ENCODE measurements at places on chromosomes 6 and 20.

- peak; percentile 66 for DNase-seq
These were observed 77.1 kb downstream of the SGK1 start for GRCh38 chr6:134240665-134241431.

DNA sequence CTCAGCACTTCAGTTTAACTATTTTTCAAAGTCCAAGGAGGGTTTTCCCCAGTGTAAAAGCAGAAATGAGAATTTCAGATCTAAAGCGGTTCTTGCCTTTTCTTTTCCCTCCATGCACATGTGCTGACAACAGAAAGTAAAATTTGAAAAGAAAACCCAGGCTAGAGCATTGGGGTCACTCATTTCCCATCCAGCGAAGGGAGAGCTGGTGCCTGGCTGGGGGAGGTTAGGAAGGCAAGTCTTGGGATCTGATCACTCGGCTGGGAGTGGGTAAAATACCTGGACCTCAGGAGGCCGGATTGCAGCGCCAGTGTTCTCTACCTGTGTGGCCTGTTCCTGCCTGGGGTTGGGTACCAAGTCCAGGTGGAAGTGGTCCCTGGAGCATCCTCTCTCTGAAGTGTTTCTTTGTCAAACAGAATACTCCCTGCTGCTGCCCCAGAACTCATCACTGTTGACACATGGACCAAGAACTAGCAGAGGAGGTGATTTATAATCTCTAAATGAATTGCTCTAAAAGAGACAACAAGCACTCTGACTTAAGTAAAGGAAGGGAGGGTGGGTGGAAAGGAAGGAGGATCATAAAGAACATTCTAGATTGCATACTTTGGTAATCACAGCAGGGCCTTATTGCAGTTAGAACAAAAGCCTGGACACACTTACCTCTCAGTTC is 136.0 kb downstream of the MTHFD1L start:
- no peak for DNase-seq

DNA sequence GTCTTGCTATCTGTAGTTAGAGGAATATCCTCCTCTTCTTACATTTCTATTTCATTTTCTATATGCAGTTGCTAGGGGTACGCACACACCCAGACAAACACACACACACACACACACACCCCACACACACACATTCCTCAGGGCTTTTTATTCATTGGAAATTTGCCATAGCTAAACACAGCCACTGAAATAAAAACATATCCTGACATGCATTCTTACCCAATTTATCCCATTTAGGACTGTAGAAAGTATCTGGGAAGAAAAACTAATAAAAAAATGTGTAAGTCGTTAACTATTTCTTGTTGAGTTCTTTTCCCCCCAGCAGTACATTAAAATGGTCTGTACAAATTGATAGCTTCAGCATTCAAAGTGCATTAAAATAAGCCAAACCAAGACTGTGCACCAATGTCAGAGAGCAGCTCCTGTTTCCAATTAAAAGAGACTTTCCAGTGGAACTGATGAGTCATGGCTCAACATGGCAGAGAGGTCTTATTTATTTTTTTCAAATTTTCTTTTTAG is 357.9 kb upstream of the AGPAT4 start:
- DNase-seq: no peak

- no peak for DNase-seq
These were observed 577.9 kb downstream of the TFAP2B start for GRCh38 chr6:51396583-51396982.

DNA sequence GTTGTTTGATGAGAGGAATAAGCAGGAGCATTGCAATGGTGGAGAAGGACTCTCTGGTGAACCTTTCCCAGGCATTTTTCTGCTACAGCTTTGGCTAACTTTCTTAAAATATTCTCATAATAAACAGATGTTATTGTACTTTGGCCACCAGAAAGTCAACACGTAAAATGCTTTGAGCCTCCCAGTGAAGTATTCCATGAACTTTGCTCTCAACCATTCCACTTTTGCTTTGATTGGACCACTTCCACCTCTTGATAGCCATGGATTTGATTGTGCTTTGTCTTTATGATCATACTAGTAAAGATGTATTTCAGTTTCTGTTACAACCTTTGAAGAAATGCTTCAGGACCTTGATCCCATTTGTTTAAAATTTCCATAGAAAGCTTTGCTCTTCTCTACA is 241.1 kb downstream of the TENT5A start:
- DNase-seq: no peak

GRCh38 chr6:63527658-63528514 is 44.4 kb upstream of the LOC128125822 start:
- no peak for DNase-seq

- peak; percentile 82 for DNase-seq
These were observed 16.7 kb downstream of the HMGN4 start for GRCh38 chr6:26554697-26555504.

DNA sequence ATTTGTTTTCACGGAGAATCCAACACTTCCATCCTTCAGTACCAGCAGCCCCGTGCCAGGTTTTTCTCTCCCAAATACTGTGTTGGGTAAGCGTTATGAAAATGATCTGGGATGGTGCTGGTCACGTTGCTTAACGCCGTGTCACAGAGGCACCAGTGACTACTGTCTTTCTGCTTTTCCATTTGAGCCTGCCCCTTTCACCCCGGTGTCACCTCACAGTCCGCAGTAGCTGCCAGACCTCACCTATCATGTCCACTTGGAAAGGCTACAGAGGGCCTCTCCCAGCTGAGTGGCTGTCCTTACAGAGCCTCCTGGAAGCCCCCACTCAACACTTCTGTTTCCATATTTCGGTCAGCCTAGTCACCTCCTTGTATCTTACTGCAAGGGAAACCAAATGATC is 176.5 kb upstream of the ARID1B start:
- DNase-seq: no peak

GRCh38 chr6:116393430-116393829 is 22.7 kb downstream of the DSE start:
- no peak for DNase-seq

DNA sequence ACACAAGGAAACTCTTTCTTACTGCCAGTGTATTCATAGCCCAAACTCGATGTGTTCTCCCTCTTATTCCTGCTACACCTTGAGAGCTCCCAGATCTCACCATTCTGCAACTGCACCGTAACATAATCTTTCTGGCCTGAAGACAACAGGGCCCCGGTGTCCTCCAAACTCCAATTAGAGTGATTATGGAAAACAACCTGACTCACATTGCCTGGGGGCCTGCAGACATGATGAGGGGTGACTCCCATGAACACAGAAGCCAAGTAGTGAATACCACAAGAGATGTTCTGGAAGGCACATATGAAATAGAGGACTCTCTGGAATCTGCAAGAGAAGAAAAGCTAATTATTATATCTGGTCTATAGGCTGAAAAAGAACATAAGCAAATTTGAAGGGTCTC is 19.7 kb downstream of the SLC22A16 start:
- DNase-seq: no peak

DNA sequence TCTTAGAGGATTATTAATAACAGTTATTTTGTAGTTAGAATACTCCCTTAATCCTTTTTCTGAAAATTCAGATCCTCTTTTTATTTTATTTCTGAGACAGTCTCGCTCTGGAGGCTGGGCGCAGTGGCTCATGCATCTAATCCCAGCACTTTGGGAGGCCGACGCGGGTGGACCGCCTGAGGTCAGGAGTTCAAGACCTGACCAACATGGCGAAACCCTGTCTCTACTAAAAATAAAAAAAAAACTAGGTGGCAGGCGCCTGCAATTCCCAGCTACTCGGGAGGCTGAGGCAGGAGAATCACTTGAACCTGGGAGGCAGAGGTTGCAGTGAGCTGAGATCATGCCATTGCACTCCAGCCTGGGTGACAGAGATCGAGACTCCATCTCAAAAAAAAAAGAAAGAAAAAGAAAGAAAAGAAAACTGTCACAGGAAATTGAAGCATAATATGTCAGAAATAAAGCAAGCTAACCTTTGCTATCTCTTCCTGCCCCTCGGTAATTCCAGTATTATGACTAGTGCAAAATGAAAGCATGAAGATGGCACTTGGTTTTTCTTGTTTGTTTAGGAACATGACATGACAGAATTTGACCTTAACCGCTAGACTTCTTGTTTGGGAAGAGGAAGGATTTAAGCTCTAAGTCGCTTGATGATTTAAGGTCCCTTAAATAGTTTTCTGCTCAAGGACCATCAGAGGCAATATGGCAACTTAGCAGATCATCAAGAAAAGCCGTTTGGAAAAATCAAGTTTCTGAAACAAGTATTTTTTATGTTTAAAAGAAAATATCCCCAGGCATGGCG is 1.8 kb upstream of the RBM39 start:
- DNase-seq: no peak

GRCh38 chr20:56428410-56428809 is 16.4 kb downstream of the CASS4 start:
- no peak for DNase-seq

DNA sequence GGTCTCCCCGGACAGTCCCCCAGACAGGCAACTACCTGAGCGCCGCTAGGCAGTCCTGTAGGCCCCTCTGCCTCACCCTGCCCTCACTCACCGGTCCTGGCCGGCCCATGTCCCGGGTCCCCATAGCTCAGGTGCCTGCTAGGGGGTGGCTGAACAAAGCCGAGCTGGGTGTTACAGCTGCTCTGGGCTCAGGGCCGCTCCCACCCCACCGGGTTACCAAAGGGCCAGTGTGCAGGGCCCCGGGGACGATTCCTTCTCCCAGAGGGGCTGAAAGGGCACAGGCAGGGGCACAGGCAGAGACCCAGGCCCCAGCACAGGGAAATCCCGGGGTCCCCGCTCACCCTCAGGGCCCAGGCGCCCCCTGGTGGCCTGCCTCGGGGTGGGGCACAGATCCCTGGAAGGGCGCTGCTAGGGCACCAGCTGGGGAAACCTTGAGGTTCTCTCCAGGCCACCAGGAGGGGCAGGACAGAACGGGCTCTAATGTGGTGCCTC is 118.4 kb downstream of the GRM4 start:
- peak; percentile 76 for DNase-seq

DNA sequence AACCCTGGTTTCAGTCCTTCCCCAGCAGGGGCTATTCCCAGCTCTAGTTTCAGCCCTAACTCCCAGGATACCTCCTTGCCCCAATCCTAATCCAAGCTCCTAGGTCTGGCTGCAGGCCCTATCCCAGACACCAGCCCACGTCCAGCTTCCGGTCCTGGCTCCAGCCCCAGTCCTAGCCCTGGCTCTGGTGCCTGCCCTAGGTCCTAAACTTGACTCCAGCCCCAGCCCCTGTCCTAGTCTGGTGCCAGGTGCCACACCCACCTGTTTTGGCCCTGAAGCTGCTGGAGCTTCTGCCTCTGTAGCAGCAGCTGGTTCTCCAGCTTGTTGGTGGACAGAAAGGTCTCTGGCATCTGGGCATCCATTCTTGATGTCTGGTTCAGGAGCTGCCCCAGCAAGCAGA is 28.1 kb downstream of the ANGPT4 start:
- DNase-seq: no peak

GRCh38 chr20:45456632-45457031 is 12.9 kb upstream of the WFDC2 start:
- peak; percentile 70 for DNase-seq

DNA sequence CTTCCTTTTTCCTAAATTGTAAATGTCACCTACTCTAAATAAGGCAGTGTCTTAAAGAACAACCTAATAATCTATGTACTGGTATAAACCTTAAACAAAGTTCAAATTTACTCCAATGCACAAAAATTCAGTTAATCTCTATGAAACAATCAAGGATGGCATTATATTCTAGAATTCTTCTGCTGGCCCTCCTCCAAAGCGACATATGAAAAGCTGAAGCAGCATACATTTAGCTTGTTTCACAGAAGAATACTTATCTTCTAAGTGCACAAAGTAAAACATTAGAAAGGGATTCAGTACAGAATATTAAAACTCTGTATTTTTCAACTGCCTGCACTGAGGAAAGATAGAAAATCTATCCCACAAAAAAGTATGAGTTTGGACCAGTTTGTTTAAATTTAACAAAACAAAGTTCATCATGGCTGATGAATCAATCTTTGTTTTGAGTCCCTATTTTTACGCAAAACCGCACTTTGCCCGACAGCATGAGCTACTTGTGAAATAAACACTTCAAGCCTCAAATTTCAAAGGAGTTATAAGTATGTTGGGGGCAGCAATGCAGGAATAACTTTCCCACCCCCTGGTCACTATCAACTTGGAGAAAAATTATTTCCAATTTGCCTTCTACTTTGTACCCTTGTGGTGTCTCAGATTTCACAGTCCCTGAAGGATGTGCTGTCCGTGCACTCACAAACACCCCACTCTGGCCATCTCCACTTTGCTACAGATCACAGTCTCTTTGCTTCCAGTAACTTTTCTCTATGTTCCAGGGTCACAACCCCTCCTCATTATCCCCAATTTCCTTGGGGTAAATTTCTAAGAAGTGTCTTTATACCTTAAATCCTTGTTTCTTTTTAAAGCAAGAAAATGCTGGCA is 238.2 kb downstream of the PRKN start:
- no peak for DNase-seq

GRCh38 chr20:10649797-10650160 is 24.0 kb downstream of the JAG1 start:
- no peak for DNase-seq

Measured in activated CD4-positive, alpha-beta T cell treated with anti-CD3 and anti-CD28 coated beads for 48 hours (primary cell).